Right renal pelvis (tissue), 4 donors: ENCODE measurements at places on chromosomes 1 and 21. TPM values are rescaled to one million over a fixed set of nuclear protein-coding genes. Genes with fewer than 3 reads are reported as not detected.
A peak's percentile ranks its signal among the peaks of the same experiment; 100 is the strongest.

SLAMF9 gene
- polyA plus RNA-seq: not detected

CA14 gene
- polyA plus RNA-seq: 7.9 TPM

C1QC gene
- 12.0 TPM for polyA plus RNA-seq

- no peak for DNase-seq
Observed at GRCh38 chr1:14815175-14815877, 216.8 kb downstream of the KAZN start.

DNA sequence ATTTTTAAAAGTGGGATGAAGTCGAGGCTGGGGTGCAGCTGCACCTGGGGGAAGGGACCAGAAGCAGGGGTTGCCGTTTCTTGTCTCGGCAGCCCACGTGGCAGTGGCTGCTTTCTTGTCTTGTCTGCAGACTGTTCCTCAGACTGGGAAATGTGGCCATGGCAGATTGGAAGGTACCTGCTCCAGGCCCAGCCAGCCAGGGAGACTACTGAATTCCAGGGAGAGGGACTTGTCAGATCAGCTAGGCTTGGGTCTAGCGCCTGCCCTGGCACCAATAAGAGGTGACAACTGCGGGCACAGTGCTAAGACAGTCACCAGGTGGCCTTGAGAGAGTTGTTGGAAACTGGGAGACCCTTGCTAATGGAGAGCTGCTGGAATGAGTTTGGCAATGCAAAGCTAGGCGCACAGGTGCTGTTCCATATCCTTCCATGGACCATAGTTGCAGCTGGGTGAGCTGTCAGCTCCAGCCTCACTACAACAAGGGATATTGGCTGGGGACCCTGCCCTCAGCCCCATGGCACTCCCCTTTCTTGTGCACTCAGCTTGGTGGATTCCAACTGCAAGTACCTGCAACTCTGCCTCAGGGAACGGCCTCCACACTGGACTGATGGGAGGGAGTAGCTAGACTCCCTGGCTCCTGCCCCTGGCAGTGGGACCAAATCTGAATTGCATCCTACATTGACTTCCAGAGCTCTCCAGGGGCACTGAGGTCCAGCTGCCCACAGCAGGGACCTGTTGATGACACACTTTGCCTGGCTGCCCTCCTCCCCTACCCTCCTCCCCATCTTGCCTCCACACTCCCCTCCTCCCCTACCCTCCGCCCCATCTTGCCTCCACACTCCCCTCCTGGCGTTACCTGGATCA is 9.9 kb upstream of the IL22RA1 start:
- no peak for DNase-seq

FHL3 gene
- polyA plus RNA-seq: 20.4 TPM

DNA sequence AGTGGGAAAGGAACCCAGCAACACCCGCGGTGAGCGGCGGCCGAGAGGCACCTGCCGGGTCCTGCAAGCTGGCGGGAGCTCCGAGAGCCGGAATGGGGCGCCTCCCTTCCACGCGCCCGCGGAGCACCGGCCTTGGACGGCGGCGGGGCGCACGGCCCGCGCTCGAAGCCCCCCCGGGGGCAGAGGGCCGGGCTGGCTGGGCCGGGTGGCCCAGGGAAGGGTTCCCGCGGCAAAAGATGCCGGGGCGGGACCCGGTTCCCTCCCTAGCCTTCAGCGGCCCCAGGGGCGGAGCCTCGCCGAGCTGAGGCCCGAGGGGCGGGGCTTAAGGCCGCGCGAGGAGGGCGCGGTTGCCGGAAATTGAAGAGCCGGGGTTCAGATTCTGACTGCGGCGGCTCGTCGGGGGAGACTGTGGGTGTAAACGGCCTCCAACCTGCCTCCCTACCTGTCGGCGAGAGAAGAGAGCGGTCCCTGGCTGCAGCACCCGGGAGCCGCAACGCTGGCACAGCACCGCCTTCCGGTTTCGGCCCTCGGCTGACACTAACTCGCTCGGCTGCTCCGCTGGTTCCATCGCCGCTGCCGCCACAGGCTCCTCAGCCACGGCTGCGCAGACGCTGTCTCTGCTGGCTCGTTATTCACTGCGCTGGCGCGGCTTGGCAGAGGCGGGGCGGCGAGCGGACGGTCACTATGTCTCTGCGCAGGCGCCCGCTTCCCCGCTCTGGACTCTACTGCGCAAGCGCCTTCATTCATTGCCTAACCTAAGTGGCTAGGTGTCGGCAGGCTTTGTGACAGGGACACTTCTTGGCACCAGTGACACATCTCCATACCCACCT is at the start of gene RABIF:
TSS of gene RABIF (minus strand) at position 619 of the 830 bp plus-strand sequence. CDS start at position 568, 51 bp downstream.
- DNase-seq: peak; percentile 85

- DNase-seq: no peak
Observed at GRCh38 chr1:240768979-240769378, 157.0 kb upstream of the GREM2 start.

DNA sequence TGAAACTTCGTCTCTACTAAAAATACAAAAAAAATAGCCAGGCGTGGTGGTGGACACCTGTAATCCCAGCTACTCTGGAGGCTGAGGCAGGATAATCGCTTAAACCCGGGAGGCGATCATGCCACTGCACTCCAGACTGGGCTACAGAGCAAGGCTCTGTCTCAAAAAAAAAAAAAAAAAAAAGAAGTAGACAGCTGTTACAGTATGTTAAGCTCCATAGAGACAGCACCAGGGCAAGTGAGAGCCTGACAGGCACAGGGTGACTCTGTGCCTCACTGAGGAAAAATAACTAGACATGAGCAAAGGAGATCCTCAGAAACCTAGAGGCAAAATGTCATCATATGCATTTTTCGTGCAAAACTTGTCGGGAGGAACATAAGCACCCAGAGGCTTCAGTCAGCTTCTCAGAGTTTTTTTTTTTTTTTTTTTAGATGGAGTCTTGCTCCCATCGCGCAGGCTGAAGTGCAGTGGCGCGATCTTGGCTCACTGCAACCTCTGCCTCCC is 9.0 kb upstream of the PRDX1 start:
- DNase-seq: no peak

DNA sequence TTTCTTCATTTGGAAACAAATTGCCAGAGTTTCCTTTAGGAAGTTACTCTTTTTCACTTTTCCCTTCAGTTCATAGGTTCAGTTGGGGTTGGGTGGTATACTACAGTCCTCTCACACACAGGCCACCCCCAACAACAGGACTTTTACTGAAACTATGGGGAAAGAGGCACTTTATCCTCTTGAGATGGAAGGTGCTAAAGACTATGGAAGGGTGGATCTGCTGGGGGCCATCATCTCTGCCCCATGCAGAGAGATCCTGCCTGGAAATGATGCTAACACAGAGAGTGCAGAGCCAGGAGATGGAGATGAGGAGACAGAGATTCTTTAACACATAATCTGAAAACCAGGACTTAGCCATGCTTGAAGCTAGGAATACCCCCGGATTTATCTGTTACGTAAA is 24.3 kb downstream of the ILDR2 start:
- DNase-seq: no peak

- DNase-seq: no peak
Observed at GRCh38 chr1:162165528-162165927, 96.0 kb downstream of the NOS1AP start.
